ENCODE measurements at places on chromosomes 11 and 22. TPM values are rescaled to one million over a fixed set of nuclear protein-coding genes. Genes with fewer than 3 reads are reported as not detected.

Gene ROBO4
- total RNA-seq, result under 0.01 TPM

Gene ST14
- total RNA-seq, result not detected

Gene CYB5R2
- total RNA-seq, result 32.0 TPM

Gene AIFM3
- 0.43 TPM for total RNA-seq

Gene SCGB1D2
- total RNA-seq, result not detected

Gene CNTN5
- total RNA-seq, result under 0.01 TPM

Gene PATE2
- 0.32 TPM for total RNA-seq

Gene PPM1F
- total RNA-seq, result 33.2 TPM

Gene KDM4D
- total RNA-seq, result 0.97 TPM

Gene OR56A1
- under 0.01 TPM for total RNA-seq

Gene MRPL23
- total RNA-seq, result 143 TPM

Gene INS
- not detected for total RNA-seq

Gene BEST1
- 3.2 TPM for total RNA-seq

Gene PLAAT4
- total RNA-seq, result 5.8 TPM

Gene OR51B5
- total RNA-seq, result 0.32 TPM

Gene FIBIN
- total RNA-seq, result 26.4 TPM

Gene KRTAP5-8
- total RNA-seq, result not detected

Gene TRIM49
- total RNA-seq, result not detected

Gene VSIG10L2
- total RNA-seq, result not detected

Gene OR51E1
- total RNA-seq, result not detected

Gene EP300
- 73.8 TPM for total RNA-seq
